ENCODE measurements at places on chromosomes 7 and 10.

- no peak for DNase-seq
These were observed 600.4 kb downstream of the KCNMA1 start for GRCh38 chr10:77036993-77037734.

GRCh38 chr10:53770903-53771302 is 998.3 kb upstream of the MBL2 start:
- DNase-seq = no peak

DNA sequence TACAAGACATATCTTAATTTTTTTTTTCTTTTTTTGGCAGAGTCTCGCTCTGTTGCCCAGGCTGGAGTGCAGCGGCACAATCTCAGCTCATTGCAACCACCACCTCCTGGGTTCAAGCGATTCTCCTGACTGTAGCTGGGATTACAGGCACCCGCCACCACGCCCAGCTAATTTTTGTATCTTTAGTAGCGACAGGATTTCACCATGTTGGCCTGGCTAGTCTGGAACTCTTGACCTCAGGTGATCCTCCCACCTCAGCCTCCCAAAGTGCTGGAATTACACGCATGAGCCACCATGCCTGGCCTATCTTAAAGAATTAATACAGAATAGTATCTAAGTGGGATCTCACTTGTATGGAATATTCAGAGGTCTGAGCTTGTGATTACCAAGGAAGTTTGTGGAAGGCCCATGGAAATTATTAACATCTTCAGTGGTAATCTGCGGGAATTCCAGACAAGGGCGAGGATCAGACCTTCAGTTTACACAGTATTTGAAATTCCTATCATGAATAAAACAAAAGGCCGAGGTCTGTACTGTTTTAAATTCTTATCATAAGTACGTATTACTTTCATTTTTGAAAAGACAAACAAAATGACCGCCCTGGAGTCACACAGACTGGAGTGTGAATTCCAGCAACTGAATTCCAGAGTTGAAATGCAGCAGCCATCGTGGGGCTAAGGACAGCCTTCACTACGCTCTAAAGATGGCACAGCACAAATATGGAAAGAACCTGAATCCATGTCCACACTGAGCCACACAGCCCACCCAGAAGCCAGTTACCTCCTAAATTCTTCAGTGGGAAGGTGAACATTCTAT is 16.7 kb downstream of the GPRIN2 start:
- DNase-seq = no peak

DNA sequence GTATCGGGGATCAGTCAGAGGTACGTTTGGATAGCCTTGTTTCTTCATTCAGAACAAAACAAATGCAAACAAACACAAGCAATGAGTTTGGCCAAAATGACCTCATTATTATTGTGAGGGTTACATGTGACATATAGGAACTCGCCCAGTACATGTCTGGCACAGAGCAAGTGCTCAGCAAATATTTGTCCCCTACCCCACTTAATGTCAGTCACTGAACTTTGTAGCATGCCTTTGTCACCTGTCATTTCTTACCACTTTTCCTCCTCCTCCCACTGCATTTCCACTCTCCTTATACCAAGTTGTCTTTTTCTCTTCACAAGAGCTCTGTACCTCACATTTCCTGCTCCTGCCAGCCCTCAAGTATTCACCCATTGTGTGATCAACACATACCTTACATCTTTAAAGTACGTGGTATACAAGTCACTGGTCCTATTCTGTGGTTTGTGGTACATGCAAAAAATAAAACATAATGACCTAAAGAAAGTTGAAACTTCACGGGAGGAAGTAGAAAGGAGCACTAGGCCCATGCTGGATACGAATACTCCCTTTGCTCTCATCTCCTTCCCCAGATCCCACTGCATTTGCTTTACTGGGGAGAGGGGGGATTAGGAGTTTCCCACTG is 236.0 kb downstream of the INHBA start:
- no peak for DNase-seq

DNA sequence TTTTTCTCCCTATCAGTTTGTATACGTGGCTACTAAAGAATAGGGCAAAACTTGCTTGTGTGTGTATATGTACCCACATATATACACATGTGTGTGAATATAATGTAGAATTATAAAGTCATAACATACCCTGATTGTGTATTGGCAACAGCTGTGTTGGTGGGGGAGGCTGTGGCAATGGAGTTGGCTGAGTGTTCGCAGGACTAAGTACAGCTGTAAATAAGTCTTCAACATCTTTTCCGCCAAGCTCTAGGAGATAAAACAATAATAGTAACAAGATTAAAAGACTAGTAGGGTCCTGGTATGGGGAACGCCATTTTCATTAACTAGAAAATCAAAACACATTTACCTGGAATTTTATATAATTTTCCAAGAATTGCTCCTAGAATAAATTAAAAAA is 168.4 kb downstream of the GALNT11 start:
- no peak for DNase-seq

GRCh38 chr10:15188603-15189002 is 20.1 kb upstream of the NMT2 start:
- no peak for DNase-seq

GRCh38 chr10:105185161-105185560 is 544.1 kb downstream of the SORCS3 start:
- no peak for DNase-seq

DNA sequence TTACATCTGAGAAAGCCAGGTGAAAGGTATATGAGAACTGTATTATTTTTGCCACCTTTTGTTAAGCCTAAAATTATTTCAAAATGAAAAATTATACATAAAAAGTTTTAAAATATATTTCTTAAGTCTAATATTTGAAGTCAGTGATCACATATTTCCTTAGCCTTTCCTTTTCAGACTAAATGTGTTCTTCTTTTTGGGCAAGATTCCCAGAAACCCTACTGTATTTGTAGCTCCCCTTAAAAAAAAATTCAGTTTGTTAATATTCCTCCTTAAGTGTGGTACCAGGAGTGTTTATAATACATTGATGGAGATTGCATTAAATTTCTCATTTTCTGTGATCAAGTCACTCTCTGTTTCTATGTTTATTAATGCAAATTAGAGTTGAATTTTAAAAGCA is 22.8 kb downstream of the DNAJC1 start:
- DNase-seq = no peak

DNA sequence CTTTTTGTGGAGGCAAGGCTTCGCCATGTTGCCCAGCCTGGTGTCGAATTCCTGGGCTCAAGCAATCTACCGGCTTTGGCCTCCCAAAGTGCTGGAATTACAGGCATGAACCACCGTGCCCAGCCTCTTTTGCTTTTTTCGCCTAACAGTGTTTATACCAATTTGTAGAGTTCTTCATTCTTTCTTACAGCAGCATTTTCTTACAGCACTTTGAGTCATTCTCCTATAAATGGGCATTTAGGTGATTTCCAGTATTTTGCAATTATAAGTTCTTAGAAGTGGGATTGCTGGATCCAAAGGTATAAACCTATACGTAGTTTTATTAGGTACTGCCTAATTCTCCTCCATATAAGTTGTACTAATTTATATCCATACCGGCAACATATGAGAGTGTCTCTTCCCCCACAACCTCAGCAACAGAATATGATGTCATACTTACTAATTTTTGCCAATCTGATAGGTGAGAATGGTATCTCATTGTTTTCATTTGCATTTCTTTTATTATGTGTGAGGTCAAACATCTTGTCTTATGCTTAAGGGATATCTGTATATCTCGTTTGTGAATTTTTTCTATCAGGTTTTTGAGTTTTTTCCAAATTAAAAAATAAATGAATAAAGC is 39.1 kb downstream of the SUFU start:
- no peak for DNase-seq

DNA sequence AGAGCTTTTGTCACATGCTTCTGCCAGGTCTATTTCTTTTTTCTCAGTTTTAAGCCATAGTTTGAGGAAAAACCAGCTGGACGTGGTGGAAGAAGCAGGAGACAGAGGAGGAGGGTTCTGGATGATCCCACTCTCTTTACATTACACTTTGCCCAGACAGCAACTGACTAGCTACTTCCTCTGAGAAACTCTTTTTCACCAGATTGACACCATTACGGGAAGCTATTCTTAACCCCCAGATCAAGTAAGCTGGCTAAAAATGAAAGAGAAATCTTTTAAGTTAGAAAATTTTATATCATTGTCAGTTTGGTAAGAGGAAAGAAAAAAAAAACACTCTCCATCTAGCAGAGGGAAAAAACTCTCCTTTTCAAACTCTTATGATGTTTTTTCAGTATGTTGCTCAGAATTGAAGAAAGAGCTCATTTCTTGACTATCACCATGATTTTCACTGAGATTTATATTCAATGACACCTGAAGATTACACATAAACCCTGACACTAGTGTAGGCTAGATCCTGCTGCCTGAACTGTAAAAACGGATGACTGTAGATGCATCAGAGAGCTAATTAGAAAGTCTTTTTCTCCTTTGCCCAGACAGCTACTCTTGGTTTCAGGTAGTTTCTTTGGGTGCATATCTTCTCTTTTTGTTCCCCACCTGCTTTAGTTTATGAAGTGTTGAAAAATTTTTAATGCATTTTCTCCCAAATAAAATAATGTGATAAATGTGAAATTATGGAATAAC is 203.1 kb downstream of the TFEC start:
- no peak for DNase-seq

DNA sequence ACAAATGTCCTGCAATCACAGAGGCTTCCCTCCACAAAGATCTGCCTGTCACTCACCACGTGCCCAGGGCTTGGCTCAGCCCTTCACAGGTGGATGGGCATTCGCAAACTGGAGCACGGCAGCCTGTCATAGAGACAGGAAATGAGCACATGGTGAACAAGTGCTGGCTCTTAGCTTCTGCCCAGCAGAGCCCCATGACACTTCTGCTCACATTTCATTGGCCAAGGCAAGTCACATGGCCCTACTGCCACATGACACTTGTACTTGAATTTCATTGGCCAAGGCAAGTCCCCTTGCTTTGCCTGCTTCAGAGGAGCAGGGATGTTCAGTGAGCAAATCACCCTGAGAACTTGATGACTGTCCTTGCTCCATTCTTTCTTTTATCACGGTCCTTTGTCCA is 110.8 kb upstream of the PPP2R2D start:
- DNase-seq = no peak

- no peak for DNase-seq
These were observed 6.7 kb downstream of the CACUL1 start for GRCh38 chr10:118748041-118748440.

DNA sequence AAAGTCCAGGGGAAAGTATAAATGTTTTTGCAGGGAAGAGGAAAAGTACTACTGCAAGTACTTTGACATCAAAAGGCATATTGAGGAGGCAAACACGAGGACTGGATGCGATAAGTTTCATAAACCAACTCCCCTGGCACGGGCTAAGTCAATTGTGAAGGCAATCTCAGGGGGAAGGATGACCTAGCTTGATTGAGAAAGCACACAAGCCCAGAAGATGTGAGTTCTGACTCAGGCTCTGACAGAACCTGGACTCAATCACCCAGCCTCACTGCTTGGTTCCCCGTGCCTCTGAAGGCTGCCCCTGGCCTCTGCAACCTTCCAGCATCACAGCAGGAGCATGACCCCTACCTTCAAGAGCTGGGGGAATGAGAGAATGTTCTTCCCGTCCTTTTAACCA is 93.2 kb upstream of the ZNF438 start:
- DNase-seq = no peak

DNA sequence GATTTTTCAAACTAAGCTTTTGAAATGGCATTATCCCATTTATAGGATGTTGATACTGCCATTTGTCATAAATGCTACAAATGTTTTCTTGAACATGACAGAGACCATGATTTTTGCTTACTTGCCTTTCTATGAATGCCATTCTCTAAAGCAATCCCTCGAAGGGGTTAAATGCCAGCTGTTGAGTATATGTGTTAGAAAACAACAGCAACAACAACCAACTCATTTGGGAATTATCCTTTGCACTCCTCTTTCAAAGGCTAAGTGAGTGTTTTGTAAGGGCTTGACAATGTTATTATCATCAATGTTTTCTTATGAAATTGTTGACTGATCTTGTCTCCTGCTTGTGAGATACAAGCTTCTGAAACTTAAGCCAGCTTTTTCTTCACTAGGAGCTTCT is 529.4 kb downstream of the SORCS3 start:
- no peak for DNase-seq

- no peak for DNase-seq
These were observed 43.5 kb upstream of the LEP start for GRCh38 chr7:128197589-128197988.

- DNase-seq = no peak
These were observed 4.7 kb downstream of the BAZ1B start for GRCh38 chr7:73517241-73517995.

GRCh38 chr10:63266391-63267316 is 133.5 kb downstream of the NRBF2 start:
- DNase-seq = no peak

- DNase-seq = no peak
These were observed 905.3 kb downstream of the KCNMA1 start for GRCh38 chr10:76732306-76732705.

- no peak for DNase-seq
These were observed 171.5 kb downstream of the CPEB3 start for GRCh38 chr10:92119340-92119739.

All from T-helper 22 cell (primary cell).